ENCODE measurements at places on chromosomes 5 and 9.

- DNase-seq, result no peak
Observed at GRCh38 chr5:15604986-15605385, 105.0 kb downstream of the FBXL7 start.

DNA sequence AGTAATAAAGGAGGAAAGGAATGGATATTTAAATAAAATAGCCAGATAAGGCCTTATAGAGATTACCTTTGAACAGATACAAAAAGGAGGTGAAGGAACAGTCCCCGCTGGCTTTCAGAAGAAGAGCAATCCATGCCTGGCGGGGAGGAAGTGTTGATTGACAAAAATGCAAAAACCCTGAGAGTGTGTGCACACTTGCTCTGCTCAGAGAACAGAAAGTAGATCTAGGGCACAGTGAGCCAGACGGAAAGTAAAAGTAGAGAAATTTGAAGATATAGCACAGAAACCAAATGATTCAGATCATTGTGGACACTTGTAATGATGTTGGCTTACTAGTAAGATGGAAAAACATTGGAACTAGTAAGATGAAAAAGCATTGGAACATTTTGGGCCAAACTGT, 720.6 kb downstream of the PTPRD start:
- DNase-seq, result no peak

DNA sequence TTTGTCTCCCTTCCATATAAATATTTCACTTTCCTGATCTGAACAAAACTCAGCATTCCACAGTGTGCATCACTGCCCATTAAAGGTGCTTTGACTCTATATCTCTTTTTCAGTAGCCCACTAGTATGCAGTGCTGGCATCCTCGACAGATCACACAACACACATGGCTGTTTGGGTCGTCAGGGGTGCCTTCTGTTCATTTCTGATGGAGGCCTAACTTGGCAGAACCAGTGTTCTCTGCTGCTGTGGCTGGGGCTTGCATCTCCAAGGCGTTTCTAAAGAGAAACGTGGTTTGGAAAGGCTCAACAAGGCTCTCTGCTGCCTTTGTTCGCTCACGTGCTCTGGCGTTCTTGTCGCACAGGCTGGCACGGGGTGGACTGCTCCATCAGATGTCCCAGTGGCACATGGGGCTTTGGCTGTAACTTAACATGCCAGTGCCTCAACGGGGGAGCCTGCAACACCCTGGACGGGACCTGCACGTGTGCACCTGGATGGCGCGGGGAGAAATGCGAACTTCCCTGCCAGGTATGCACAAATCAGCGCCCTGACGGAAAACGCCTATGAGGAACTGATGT, 97.7 kb upstream of the PRRC1 start:
- no peak for DNase-seq

DNA sequence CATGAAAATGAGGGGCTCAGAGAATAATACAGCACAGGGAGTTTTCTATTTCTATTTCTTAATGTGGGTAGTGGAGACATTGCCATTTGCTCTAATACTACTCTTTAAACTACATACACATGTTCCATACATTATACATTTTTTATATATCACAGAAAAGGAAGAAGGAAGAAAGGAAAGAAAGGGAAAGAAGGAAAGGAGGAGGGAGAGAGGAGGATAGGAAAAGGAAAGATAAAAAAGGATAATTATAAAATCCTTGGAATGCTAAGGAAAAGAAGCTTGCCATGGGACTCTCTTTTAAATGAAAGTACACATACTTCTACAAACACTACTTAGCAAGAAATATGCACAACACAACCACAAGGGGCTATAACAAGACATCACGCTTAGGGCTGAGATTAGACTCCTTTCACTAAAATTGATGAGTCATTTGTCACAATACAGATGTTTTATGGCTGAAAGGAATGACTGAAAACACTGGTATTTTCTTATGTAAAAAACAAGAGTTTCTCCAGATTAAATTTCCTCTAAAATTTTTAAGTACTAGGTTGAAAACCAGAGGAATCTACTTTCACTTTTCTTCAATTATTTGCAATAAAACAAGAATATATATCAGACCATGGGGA, 219.8 kb downstream of the ARL15 start:
- no peak for DNase-seq

DNA sequence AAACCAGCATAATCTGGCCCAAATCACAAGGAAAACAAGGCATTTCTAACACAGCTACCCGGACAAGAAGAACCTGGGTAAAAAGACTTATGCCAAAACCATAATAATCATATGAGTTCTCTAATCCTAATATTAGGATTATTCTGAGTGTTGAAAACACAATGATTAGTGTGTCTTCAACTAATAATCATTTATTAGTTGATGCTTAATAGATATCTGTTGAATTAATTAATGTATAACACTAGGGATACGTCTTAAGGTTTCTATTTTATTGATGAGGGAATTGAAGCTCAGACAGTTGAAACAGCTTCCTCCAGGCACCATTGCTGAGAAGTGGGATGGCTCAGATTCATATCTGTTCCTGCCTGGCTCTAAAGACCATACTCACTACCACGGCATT, 112.2 kb downstream of the DOCK2 start:
- no peak for DNase-seq

DNA sequence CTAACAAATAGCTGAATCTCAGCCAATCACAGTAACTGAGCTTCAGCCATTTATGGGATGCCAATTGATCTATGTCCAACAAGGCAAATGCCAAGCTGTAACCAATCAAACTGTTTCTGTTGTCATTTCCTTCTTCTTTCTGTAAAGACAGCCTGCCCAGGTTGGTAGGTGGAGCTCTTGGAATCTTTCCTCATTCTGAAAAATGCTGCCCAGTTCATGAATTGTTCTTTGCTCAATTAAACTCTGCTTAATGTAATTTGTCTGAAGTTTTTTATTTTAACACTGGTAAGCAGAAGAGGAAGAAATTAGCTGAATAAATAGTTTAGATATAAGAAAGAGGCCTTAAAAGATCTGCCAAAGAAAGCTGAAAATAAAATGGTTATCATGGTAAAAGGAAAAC, 1235.6 kb downstream of the EFNA5 start:
- DNase-seq, result no peak

DNA sequence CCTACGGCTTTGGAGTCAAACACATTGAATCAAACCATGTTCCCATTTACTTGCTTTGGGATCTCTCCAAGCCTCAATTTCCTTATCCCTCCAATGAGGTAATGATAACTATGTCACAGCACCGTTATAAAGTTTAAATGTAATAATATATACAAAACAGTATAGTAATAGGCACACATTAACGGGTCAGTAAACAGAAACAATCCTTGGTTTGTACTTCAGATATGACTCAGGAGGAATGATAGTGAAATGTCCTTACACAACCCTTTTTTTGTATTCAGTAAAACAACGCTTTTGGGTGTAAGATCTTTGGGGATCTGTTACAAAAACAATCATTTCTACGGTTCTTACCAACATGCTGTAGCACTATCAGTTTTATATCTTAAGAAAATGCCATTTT, 178.5 kb upstream of the GNA14 start:
- no peak for DNase-seq

All from effector CD4-positive, alpha-beta T cell (primary cell).